ENCODE measurements at places on chromosomes 7 and 10. TPM values are rescaled to one million over a fixed set of nuclear protein-coding genes. Genes with fewer than 3 reads are reported as not detected.

The NSMCE4A gene
- 37.1 TPM for total RNA-seq

DNA sequence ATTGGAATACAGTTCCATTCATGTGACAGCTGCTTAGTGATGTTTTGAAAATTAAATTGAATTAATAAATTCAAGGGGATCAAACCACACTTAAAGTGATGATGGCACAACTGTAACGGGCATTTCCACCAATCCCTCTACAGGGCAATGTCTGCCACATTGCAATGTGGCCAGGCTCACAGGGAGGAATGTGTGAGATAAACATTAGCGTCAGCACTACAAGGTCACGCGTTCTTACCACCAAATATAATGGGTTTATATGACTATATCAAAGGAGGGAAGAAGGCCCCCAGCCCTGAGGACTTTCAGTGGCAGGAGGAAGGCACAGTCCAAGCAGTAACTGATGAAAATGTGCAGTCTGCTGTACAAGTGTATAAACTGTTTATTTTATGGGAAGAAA is 31.1 kb upstream of the CELF2 start:
- no peaks in the 10 kb centered on the region for H3K27me3 ChIP-seq
- H3K4me3 ChIP-seq: no peak overlapping the region

The CNPY1 gene
- total RNA-seq: not detected

DNA sequence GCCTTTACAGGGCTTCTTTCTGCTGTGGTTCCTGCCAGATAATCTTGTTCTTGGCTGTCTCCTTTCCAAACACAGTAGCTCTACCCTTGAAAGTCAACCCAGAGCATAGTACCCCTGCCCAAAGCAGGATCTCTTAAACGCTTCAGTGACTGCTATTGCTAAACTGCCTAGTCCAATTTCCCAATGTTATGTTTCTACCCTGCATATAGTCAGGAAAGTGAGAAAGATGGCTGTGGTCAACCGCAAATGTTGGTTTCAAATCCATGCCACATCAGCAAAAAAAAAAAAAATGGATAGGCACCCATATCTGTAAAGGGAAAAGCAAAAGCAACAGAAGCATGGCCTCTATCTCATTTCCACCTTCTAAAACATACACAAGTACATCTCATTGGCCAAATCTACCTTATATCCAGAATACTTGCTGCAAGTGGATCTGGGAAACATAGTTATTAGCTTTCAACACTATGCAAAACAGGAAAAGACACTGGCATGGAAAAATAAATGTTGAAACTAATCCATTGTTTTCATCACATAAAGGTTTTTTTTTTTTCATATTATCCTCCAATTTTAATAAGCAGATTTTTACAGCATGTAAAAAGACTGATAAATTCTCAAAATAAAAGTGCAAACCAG is 59.8 kb downstream of the DNAJC1 start:
- H3K4me3 ChIP-seq: no peak overlapping the region
- peaks cover 13% of the 10 kb centered on the region for H3K4me1 ChIP-seq
- H3K27ac ChIP-seq: no peak overlapping the region
- DNase-seq: no peak

The BMPER gene
- total RNA-seq: 7.4 TPM

DNA sequence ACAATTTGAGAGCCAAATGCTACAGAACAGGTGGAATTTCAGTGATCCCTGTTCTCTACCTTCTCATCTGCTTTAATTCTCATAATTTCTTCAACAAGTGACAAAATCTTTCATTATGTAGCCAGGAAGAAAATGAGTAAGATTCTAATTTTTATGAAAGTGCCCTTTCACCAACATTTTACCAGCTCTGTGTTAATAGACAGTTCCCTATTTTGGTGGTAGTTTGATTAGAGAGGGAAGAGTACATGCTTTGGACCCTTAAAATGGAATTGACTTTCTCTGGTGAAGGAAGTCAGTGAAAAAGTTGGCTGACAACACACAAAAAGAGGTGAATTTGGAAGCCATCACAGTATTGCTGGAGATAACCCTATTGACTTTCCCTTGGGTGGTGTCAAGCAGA is 61.7 kb downstream of the CACNB2 start:
- H3K4me1 ChIP-seq: peaks cover 7% of the 10 kb centered on the region
- H3K36me3 ChIP-seq: no peaks in the 10 kb centered on the region
- no peak overlapping the region for H3K27ac ChIP-seq
- H3K4me3 ChIP-seq: no peak overlapping the region
- DNase-seq: no peak

DNA sequence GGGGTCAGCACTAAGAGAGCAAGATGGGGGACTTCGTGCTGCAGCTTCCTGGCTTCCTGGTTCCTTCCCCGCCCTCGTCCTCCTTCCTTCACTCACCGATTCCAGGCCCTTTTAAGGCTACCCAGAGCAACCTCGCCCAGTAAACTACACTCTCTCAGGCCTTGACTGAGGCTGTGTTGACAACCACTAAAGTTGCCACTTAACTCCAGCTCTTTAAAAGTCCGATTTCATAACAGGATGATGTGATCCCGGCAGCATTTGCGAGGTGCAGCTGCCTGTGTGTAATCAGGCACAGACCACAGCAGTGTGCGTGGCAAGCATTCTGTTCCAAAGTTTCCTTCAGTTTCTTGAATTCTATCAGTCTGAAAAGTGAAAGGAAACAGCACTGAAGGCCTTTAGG is 110.6 kb downstream of the RAB11FIP2 start:
- H3K4me1 ChIP-seq: no peaks in the 10 kb centered on the region
- no peak overlapping the region for H3K4me3 ChIP-seq

The MGAM2 gene
- 1.4 TPM for total RNA-seq

DNA sequence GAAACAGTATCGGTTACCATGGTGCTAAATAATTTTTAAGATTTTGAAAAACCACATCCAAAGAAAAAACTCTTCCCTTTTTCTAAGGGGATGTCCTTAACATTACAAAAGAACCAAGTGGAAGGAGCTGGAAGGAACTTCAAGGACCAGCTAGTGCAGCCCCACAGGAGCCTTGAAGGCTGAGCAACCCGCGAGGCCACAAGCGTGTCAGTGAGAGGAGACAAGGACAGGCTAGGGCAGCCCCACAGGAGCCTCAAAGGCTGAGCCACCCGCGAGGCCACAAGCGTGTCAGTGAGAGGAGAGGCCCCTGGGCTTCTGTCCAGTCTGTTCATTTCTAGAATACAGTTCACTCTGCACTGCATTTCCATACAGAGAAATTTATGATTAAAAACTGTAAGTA is 80.1 kb upstream of the ATP6V0A4 start:
- no peak for DNase-seq
- H3K4me1 ChIP-seq: no peaks in the 10 kb centered on the region
- H3K4me3 ChIP-seq: no peak overlapping the region

The GIMAP6 gene
- total RNA-seq: 69.3 TPM

GRCh38 chr7:4297918-4298219 is 384.2 kb upstream of the FOXK1 start:
- H3K27me3 ChIP-seq: no peaks in the 10 kb centered on the region
- no peak overlapping the region for H3K27ac ChIP-seq
- H3K36me3 ChIP-seq: no peaks in the 10 kb centered on the region
- no peak for DNase-seq
- no peaks in the 10 kb centered on the region for H3K4me1 ChIP-seq

DNA sequence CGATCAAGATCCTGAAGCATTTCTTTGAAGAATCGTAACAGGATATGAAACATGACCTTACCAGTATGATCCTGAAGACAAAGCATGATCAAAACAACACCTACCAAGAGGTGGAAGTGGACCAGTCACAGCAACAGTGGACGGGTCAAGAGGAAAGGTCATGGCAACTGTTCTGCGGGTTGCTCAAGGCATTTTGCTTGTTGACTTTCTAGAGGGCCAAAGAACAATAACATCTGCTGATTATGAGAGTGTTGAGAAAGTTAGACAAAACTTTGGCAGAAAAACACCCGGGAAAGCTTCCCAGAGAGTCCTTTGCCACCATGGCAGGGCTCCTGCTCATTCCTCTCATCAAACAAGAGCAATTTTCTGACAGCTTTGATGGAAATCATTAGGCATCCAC is 65.6 kb upstream of the LRRC18 start:
- peaks cover 6% of the 10 kb centered on the region for H3K4me1 ChIP-seq
- no peaks in the 10 kb centered on the region for H3K27me3 ChIP-seq
- H3K4me3 ChIP-seq: no peak overlapping the region
- H3K27ac ChIP-seq: no peak overlapping the region

- no peak for DNase-seq
- no peak overlapping the region for H3K4me3 ChIP-seq
- H3K36me3 ChIP-seq: no peaks in the 10 kb centered on the region
- no peak overlapping the region for H3K27ac ChIP-seq
- no peaks in the 10 kb centered on the region for H3K27me3 ChIP-seq
Observed at GRCh38 chr10:2777666-2778355, 289.5 kb upstream of the PFKP start.

GRCh38 chr7:69035826-69036225 is 562.4 kb upstream of the AUTS2 start:
- H3K36me3 ChIP-seq: no peaks in the 10 kb centered on the region
- no peak overlapping the region for H3K4me3 ChIP-seq
- H3K4me1 ChIP-seq: no peaks in the 10 kb centered on the region
- no peaks in the 10 kb centered on the region for H3K27me3 ChIP-seq
- H3K27ac ChIP-seq: no peak overlapping the region

GRCh38 chr10:49107887-49108267 is 7.4 kb downstream of the VSTM4 start:
- no peaks in the 10 kb centered on the region for H3K27me3 ChIP-seq
- H3K4me3 ChIP-seq: no peak overlapping the region
- H3K36me3 ChIP-seq: no peaks in the 10 kb centered on the region
- H3K27ac ChIP-seq: no peak overlapping the region

The FOXI2 gene
- total RNA-seq: not detected

DNA sequence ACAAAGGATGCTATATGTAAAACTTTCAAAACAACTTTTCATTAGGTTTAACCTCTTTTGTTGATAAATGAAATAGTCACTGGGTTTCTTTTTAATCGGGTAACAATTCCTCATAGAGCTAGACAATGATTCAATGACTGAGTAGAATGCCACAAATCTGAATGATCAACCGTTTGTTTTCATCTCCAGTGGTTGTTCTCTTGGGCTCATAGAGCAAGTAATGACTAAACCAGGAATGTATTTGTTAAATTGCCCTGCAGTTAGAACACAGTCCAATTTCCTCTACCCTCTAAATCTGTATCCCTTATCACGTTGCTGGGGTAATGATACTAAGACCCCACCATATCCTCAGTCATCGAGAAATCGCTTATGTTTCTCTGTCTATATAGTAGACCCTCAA is 40.0 kb downstream of the CNNM1 start:
- DNase-seq: no peak
- H3K36me3 ChIP-seq: no peaks in the 10 kb centered on the region
- H3K27ac ChIP-seq: no peak overlapping the region
- H3K4me1 ChIP-seq: peaks cover 4% of the 10 kb centered on the region
- H3K4me3 ChIP-seq: no peak overlapping the region

The TMEM196 gene
- not detected for total RNA-seq

The CREB5 gene
- total RNA-seq: 10.3 TPM

DNA sequence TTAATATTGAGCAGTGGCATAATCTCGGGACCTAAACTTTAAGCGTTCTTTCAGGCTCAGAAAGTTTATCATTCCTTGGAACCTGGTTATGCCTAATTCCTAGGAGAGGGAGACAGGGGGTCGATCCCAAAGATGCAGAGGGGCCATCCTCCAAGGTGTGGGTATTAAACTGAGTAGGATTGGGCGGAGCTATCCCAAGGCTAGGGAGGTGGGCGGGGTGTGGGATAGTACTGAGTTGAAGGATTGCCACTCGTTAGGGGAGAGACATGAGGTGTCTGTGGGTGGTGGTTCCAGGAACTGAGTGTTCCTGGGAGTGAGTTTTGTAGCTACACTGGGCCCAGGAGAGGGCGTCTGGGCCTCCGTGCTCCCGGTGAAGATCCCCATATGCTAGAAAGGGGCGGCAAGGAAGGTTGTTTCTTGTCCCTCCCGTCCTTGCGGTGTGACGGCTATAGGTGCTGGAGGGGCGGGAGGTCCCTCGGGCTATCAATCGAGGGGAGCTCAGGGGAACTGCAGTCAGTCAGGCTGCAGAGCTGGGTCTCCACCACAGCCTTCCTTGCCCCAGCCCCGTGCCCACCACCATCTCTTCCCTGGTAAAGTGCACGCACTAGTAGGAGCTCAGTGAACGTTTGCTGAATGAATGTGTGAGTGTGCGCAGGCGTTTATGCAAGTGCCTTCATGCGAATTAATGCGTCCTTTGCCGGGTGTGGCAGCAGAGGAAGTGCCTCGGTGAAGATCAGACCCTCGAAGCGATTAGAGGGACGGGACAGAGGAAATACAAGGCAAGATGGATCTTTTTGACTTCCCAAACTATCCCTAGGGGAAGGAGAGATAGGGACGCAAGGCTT is 3.0 kb upstream of the HMX2 start:
- no peak overlapping the region for H3K27ac ChIP-seq
- H3K4me1 ChIP-seq: peaks cover 35% of the 10 kb centered on the region
- no peak overlapping the region for H3K4me3 ChIP-seq
- no peak for DNase-seq
- peaks cover 100% of the 10 kb centered on the region for H3K27me3 ChIP-seq

DNA sequence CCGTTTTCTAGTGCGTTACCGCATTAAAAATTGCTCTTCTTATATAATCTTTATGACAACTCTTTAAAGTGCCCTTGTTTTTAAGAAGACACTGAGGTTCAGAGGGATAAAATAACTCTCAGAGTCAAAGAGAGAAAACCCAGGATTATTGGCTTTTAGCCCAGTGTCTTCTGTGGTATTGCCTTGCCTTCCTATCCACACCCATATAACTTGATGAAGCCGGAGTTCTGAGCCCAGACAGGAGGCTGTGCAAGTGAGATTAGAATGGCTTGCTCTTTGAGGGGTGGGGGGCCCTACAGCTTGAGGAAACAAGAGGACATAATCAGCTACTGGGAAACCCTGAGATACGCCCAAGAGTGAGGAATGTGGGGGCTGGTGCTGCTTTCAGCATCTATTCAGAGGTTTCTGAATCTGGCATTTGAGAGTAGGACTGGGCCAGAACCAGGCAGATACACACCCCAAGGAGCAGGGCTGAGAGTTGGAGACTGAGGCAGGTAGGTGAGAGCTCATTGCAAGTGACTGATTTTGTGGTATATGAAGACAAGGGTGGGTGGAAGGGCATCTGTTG is 2.3 kb downstream of the PRXL2A start:
- DNase-seq: no peak
- peaks cover 46% of the 10 kb centered on the region for H3K4me1 ChIP-seq
- H3K4me3 ChIP-seq: no peak overlapping the region
- no peaks in the 10 kb centered on the region for H3K36me3 ChIP-seq

DNA sequence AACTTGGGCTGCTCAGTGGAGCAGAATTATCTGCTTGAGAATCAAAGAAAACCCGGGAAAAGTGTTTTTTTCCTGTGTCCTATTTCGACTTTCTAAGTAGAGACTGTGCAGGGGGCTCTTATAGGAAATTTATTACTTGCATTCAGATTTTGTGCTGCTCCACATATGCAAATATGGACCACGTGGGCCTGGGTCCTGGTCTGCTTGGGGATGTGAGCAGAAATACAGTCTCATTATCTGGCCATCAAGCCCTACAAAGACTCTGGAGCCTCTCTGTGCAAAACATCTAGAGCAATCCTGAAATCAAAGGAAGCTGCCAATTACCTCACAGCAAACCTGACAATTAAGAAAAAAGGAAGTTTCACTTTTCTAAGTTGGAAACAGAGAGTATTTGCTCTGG is 216.9 kb downstream of the LRMDA start:
- no peaks in the 10 kb centered on the region for H3K36me3 ChIP-seq
- H3K27me3 ChIP-seq: no peaks in the 10 kb centered on the region
- peaks cover 9% of the 10 kb centered on the region for H3K4me1 ChIP-seq
- DNase-seq: no peak

GRCh38 chr7:31963569-31964175 is 106.5 kb downstream of the PDE1C start:
- no peaks in the 10 kb centered on the region for H3K36me3 ChIP-seq
- no peaks in the 10 kb centered on the region for H3K27me3 ChIP-seq
- DNase-seq: no peak
- no peak overlapping the region for H3K27ac ChIP-seq

All from lower lobe of right lung (tissue), 2 donors.